ENCODE measurements at places on chromosomes 12 and 14.

DNA sequence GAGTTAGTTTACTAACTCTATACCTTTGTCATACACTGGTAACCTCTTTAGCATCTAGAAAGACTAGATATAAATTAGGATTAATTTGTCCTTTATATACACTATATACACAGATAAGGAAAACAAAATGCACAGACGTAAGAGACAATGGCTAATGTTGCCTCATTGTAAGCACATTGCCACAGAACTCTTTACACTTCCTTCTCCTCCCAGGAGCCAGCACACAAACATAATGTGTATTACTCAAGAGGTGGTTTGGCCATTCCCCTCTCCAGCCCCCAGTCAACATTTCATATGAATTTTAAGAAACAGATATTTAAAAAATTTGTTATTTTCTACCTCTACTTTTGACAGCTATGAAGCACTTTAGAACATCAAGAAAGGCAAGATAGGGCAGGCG is 131.4 kb upstream of the OR4E1 start:
- no peak for DNase-seq

GRCh38 chr12:5051913-5052312 is 8.2 kb downstream of the KCNA5 start:
- no peak for DNase-seq

- DNase-seq: no peak
Observed at GRCh38 chr12:19462406-19462805, 23.1 kb downstream of the AEBP2 start.

GRCh38 chr12:76558684-76559399 is 729 bp downstream of the OSBPL8 start:
- peak; percentile 93 for DNase-seq

DNA sequence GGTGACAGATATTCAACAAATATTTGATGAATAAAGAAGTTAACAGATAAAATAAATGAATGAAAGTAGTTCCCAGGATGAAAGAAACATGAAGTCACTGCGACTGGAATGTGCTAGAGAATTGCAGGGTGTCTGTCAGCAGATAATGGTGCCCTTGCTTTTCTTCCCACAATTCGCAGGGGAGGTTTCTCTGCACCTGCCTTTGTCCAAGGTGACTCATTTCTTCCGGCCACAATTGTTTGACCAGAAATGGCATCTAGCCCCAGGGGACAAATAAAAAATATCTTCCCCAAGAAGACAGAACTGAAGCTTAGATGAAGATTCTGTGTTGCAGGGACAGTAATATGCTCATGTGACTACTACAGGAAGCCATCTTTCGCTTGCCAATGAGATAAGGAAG is 316.1 kb upstream of the TBX3 start:
- DNase-seq: no peak

- peak; percentile 8 for DNase-seq
Observed at GRCh38 chr12:40192704-40193255, 32.0 kb upstream of the LRRK2 start.

GRCh38 chr14:44162197-44162596 is 344.9 kb downstream of the FSCB start:
- DNase-seq: no peak

DNA sequence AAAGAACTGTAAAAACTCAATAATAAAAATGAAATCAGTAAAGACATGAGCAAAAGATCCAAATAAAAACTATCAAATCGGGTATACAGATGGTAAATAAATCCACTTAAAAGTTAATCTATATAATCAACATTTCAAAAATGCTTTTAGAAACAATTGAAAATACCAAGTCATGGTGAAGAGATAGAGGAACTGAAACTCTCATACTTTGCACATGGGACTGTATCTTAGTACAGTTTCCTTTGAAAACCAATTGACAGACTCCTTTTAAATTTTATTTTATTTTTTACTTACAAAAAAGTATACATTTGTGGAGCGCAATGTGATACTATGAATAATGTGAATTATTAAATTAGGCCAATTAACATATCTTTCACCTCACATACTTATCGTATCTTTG is 98.6 kb upstream of the FAR2 start:
- no peak for DNase-seq

DNA sequence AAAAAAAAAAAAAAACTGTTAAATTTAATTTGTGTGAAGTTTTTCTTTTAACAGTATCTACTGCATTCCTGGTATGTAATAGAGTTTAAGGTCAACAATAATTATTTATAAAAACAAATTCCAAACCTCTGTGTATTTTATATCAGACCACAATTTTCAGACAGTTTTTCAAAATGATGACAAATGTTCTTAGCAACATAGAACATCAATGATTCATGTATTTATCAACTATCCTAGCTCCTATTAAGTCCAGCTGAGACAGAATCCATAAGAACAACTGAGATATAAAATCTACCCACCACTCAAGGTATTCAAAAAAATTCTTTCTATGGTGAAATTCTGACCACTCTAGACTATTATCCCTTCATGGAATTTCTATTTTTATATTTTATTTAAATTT is 144.5 kb downstream of the EPS8 start:
- no peak for DNase-seq

- DNase-seq: no peak
Observed at GRCh38 chr14:20809917-20810316, 7.3 kb upstream of the RNASE1 start.

- no peak for DNase-seq
Observed at GRCh38 chr12:72681028-72681427, 408.9 kb downstream of the TRHDE start.

GRCh38 chr12:21848192-21848591 is 73.7 kb upstream of the KCNJ8 start:
- no peak for DNase-seq

GRCh38 chr12:46222636-46223035 is 46.2 kb downstream of the SLC38A1 start:
- no peak for DNase-seq

- DNase-seq: no peak
Observed at GRCh38 chr12:123614531-123614930, 12.6 kb downstream of the DDX55 start.

DNA sequence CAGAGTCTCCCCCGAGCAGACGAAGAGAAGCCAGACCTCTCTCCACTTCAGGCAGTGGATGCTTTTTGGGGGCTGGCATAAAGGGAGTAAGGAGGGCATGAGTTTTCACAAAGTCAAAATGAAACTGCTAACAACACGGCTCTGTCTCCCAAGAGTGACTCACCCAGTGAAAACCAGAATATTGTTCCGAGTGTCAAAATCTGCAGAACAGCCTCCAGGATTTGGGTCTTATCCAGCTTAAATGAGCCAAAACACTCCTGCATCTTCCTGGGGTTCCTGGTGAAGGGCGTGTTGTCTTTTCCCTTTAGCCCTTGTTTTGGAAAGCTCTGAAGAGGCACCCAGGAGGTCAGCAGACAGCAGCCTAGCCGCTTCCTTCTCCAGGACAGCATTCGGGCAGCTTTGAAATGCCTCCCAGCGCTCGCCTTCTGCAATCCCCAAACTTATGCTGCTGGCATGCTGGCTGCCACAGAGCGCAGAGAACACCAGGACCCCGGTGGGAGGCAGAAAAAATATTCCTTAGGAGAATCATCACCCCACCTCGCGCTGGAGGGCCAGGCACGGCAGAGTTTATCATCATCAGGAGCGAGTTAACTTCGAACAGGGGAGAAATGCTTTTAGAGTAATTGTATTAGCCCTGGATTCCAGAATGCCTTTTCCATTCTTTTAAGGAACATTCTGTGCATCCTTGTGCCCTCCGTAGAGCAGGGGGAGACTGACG is 117.7 kb upstream of the NCOR2 start:
- DNase-seq: no peak

- no peak for DNase-seq
Observed at GRCh38 chr12:27780612-27781408, 774 bp upstream of the MANSC4 start.
